Type B pancreatic cell (in vitro differentiated cells): ENCODE measurements at places on chromosomes 7 and 10. TPM values are rescaled to one million over a fixed set of nuclear protein-coding genes. Genes with fewer than 3 reads are reported as not detected.

The NEUROD6 gene
- total RNA-seq, result not detected in 2 replicates

The PRXL2A gene
- total RNA-seq, result 73.5 and 89.2 TPM in 2 replicates

The GPER1 gene
- 2.5 and 5.0 TPM in 2 replicates for total RNA-seq

The IFIT3 gene
- 4.9 and 9.4 TPM in 2 replicates for total RNA-seq

The NPY4R2 gene
- total RNA-seq, result 0.24 TPM in 1 of 2 replicates, not detected in the other

The TMEM248 gene
- 71.6 and 84.5 TPM in 2 replicates for total RNA-seq

The FOXP2 gene
- total RNA-seq, result 3.4 and 24.0 TPM in 2 replicates

The KBTBD2 gene
- 20.6 and 32.3 TPM in 2 replicates for total RNA-seq

The ANKRD2 gene
- 0.19 TPM in 1 of 2 replicates, not detected in the other for total RNA-seq

DNA sequence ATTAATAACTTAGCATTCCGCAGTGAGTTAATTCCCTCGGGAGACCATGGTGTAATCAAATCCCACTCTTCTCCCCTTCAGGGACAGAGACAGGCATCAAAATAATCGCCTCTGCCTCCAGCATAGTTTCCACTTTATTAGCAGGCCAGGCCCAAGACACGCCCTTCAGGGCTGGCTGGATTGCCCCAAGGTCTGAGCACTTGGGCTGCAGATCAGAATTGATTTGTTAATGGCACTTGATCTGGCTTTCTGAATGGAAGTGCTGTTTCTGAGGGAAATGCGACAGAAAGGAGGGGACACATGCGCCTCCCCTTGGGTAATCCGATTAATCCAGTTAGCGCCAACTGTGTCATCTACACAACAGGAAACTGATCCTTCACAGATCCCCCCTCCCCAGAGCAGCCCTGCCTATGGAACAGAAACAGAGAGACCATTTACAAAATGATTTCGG, 15.6 kb downstream of the CHAT start:
- DNase-seq, result no peak

DNA sequence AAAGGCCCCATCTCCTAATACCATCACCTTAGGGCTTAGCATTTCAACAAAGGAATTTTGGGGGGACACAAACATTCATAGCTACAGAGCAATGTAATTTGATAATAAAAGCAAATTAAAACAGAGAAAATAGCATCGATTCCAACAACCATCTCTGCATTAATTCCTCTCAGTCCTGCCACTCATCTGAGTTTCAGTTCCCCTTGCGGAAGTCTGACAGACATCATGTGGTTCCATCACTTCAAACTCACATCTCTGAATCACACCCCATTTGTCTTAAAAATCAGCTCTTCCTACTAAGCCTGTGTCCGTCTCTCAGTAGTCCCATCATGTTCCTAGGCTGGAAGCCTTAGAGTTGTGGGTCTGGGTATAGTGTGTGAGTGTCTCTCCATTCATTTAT, 3.6 kb downstream of the ADCK2 start:
- no peak for DNase-seq

GRCh38 chr10:106942035-106942662, 222.4 kb downstream of the SORCS1 start:
- DNase-seq, result no peak

DNA sequence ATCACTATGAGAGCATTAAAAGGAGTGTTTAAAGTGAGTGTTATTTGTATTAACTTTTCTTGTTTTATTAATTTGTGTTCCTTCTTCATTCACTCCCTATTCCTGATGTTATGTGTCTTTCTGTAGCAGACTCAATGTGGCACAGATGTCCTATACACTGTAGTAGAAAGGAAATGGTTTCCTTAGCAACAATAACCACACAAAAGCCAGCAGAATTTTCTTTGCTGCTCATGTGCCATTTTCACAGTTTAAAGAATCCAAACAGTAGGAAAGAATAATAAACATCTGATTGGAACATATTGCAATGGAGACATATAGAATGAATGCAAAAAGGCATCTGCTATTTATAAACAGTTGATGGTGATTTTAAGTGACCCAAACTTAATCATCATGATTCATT, 763.6 kb downstream of the PHTF2 start:
- DNase-seq, result no peak

DNA sequence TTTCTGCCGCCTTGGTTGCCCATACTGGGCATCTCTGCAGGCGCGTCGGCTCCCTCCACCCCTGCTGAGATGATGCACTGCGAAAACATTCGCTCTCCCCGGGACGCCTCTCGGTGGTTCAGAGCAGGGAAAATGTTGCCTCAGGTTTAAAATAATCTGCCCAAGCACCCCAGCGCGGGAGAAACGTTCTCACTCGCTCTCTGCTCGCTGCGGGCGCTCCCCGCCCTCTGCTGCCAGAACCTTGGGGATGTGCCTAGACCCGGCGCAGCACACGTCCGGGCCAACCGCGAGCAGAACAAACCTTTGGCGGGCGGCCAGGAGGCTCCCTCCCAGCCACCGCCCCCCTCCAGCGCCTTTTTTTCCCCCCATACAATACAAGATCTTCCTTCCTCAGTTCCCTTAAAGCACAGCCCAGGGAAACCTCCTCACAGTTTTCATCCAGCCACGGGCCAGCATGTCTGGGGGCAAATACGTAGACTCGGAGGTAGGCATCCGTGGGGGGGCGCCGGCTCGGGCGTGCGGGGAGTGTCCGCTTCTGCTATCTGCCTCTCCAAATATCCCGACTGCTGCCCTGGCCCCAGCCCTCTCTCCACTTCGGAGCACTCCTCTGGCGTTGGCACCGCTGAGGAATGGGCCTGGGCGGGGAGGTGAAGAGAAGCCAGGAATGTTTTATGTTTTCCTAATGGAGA, at the start of gene CAV1:
Gene CAV1 (plus strand): TSS at position 428 of the 689 bp plus-strand sequence. CDS start 27 bp downstream, at position 455.
- no peak for DNase-seq

DNA sequence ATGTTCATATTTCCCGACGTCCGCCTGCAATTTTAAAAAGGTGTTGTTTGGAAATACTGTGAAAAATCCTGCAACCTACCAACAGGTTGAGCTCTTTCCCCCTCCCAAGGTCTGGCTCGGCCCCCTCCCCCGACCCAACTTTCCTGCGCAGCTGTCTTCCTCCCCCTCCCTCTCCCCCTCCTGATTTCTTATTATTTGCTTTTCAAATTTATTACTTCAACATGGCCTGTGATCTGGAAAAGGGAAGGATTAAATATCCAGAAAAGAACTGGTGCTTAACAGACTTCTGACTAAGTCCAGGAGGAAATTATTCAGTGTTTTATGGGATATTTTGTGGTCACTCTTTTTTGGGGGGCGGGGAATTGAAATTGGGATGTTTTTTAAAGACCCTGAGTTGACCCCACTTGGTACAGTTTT, 2.4 kb downstream of the ARID5B start:
- DNase-seq, result no peak

GRCh38 chr10:49282306-49282705, 16.7 kb upstream of the C10orf71 start:
- peak; percentile 32 for DNase-seq

- DNase-seq, result no peak
Observed at GRCh38 chr7:136064081-136064480, 86.9 kb upstream of the MTPN start.

DNA sequence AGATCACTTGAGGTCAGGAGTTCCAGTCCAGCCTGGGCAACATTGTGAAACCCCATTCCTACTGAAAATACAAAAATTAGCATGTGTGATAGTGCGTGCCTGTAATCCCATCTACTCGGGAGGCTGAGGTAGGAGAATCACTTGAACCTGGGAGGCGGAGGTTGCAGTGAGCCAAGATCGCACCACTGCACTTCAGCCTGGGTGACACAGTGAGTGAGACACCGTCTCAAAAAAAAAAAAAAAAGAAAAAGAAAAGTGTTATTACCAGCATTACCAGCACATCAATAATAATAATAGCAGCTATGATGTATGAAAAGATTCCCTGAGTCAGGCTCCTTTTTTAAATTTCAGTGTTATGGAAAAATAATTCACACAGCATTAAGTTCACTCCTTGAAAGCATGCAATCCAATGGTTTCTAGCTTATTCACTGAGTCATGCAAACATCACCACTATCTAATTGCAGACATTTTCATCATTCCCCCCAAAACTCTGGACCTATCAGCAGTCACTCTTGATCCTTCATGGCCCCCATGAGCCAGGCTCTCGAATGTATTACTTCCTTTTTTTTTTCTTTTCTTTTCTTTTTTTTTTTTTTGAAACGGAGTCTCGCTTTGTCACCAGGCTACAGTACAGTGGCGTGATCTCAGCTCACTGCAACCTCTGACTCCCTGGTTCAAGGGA, 228.4 kb downstream of the FANK1 start:
- DNase-seq, result no peak

DNA sequence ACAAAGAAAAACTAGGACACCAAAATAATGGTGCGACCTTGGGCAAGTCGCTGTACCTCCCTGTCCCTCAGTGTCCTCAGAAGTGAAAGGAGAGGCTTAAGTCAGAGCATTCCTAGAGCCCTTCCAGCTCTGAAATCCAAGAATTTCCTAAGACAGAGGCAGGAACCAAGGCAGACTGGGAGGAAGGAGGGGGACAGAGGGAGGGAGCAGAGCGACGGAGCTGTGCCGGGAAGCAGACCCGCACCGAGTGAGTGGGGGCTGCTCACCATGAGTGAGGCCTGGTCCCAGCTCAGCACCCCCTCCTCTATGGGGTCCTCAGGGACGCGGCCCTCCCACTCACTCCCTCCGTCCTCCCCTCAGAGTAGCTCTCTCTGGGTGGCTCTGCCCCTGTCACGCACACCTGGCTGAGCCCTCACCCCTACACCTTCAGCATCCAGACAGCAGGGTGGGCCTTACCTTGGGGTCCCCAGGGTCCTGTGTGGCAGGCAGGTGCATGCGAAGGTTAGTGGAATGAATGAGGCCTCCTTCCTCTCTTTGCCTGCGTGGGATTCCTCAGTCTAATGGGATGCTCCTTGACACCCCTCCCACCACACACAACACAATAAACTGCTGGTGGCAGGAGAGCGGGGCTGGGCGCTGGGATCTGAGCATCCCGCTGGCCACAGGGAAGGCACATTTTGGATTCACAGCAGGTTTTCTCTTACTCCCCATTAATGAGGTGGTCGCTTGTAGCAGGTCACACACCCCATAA, 4.6 kb upstream of the SMARCD3 start:
- no peak for DNase-seq

DNA sequence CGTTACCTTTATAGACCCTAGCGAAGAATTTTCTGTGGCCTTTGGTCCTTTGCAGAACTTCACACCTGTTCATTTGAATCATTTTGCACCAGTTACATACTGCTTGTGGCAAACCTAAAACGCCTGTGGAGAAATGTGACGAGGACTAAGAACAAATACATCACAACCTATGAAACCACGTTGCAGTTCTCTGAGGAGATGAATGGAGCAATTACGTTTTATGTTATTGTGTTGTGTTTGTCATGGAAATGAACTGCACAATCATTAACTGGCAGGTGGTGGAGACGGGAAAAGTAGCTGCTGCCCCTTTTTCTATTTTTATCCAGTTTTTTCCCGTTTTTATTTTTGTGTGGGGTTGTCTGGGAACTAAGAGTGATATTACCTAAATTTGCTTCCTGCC, 505.5 kb downstream of the SDK1 start:
- no peak for DNase-seq

DNA sequence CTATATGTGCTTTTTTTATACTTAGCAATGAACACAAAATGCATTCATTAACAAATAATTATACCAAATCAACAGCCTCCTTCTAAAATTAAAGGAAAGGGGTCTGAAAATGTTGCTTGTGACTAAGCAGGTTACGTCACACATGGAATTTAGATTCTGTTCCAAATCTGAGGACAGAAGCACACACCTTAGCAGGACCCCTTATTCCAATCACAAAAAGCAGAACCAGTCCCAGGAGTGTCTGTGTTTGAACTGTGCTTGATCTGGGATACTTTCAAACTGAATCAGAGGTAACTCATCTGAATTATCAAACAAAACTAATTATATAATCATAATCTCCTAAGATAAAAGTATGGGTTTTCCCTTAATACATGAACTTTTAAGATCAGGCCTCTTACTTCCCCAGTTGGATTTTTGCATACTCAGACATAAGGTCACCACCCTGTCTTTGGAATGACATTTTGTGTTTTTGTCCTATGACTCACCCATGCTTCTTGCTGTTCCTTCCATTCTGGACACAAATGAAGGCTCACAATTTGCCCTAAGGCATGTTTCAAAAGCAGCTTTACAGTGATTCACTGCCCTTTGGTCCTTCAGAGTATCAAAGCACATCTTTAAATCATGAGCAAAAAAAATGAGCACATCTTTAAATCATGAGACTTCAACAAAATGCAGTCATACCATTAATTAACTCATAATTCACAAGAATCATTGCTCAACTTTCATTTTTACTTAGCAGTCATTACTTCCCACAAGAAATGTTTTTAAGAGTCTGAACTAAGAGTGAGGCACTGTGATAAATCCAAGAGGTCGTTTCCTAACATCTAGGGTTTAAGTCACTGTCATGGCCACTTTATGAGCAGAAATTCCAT, 35.5 kb downstream of the SEMA3C start:
- no peak for DNase-seq

DNA sequence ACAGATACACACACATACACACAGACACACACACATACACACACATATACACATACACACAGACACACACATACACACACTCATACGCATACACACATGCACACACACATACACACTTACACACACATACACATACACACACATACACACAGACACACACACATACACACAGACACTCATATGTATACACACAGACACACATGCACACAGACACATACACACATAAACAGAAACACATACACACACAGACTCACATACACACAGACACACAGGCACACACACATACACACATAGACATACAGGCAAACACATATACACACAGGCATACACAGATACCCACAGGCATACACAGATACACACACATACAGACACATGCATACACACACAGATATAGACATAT, 143.9 kb upstream of the LYZL2 start:
- no peak for DNase-seq

- no peak for DNase-seq
Observed at GRCh38 chr7:122652876-122653275, 46.0 kb downstream of the RNF133 start.

GRCh38 chr10:129774082-129774735, 189.9 kb downstream of the EBF3 start:
- peak; percentile 64 for DNase-seq

DNA sequence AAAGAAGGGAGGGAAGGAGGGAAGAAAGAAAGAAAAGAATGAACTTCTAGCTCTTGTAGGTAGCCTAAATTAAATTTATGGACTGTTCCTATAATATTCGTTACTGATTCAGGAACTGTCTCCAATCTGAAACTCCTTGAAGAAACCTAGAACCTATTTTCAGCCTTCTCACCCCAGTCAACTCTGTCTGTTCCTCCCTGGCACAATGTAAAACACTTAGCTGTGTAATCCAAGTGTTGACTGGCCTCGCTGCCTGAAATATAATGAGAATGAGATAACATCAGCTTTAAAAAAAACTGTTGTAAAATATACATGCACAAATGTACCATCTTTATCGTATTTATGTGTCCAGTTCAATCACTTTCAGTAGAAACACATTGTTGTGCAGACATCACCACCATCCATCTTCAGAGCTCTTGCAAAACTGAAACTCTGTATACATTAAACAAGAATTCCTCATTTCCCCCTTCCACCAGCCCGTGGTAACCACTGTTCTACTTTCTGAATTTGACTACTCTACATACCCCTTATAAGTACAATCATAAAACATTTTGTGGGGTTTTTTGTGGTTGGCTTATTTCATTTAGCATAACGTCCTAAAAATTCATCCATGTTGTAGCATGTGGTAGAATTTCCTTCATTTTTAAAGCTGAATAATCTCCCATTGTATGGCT, 6.3 kb upstream of the C7orf33 start:
- DNase-seq, result no peak
